ENCODE measurements at places on chromosomes 16 and 17.

DNA sequence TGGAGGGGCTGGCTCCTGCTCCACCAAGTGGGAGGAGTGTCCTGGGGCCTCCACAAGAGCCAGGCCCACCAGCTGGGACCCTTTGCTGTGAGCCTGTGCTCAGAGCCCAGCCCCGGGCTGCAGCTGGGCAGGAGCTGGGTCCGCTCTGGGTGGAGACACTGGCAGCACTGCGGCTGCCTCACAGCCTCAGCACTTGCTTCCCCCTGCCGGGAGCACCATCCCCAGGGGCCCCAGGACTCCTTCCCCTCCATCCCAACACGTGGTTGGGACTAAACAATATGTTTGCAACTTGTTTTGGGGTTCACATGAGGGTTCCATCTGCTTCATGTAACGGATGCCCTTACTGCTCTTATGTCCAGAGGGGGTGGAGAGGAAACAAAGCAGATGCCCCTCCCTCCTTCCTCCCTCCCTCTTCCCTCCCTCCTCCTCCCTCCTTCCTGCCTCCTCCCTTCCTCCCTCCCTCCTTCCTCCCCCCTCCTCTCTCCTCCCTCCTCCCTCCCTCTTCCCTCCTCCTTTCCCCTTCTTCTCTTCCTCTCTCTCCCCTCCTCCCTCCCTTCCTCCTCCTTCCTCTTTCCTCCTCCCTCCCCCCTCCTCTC lies 16.3 kb upstream of the CBFA2T3 start:
- no peak for DNase-seq

- no peak for DNase-seq
Observed at GRCh38 chr16:19997264-19997663, 76.4 kb downstream of the GPR139 start.

DNA sequence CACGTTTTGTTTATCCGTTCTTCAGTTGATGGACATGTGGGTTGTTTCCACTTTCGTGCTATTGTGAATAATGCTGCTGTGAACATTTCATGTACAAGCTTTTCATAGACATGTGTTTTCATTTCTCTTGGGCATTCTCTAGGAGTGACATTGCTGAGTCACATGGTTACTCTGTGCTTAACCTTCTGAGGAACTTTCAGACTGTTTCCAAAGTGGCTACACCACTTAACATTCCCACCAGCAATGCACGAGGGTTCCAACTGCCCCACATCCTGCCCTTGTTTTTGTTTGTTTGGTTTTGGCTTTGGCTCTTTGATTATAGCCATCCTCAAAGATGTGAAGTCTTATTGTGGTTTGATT lies 14.2 kb upstream of the PEMT start:
- no peak for DNase-seq

GRCh38 chr16:50690177-50690576 lies 3.2 kb upstream of the NOD2 start:
- DNase-seq: no peak

GRCh38 chr17:888998-889441 lies 90.6 kb downstream of the NXN start:
- DNase-seq: no peak

- DNase-seq: no peak
Observed at GRCh38 chr17:37710344-37710886, 34.4 kb downstream of the HNF1B start.

DNA sequence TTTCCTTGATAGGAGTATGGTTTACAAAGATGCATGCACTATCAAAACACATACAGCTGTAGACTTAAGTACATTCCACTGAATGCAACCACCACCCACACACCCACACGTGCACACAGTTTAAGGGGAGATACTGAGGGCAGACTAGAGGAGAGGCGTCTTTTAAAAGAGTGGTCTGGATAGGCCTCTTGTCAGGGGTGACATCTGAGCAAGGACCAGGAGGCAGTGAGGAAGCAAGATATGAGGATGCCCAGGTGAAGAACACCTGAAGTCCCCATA lies 12.6 kb downstream of the MPHOSPH6 start:
- DNase-seq: no peak

GRCh38 chr16:86215979-86216585 lies 294.2 kb upstream of the FOXF1 start:
- no peak for DNase-seq

All from activated gamma-delta T cell treated with Interleukin-2 at 50 U/mL for 16 hours (primary cell).